Central memory CD4-positive, alpha-beta T cell (primary cell): ENCODE measurements at places on chromosomes 2 and 18.

- no peak for DNase-seq
Measured at GRCh38 chr2:148650881-148651280, 6.3 kb downstream of the EPC2 start.

DNA sequence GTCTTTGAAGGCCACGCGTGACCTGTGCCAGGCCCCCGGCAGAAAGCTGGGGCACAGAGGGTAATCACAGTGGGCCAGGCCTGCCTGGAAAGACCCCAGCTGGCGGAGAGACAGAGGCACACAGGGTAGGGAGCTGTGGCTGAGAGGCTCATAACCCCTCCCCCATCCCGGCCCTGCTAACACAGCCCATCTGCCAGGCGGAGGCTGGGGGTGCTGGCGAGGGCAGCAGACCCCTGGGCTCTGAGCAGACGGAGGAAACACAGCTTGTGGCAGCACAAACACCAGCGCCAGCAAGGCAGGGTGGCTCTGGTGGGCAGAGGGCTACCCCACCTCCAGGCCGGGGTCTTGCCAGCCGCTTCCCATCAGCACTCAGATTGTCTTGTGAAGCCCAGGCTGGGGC lies 19.0 kb downstream of the HS6ST1 start:
- DNase-seq = no peak

- DNase-seq = no peak
Measured at GRCh38 chr18:9647496-9648323, 33.4 kb upstream of the PPP4R1 start.

GRCh38 chr2:239278361-239278760 lies 122.5 kb downstream of the HDAC4 start:
- DNase-seq = no peak

DNA sequence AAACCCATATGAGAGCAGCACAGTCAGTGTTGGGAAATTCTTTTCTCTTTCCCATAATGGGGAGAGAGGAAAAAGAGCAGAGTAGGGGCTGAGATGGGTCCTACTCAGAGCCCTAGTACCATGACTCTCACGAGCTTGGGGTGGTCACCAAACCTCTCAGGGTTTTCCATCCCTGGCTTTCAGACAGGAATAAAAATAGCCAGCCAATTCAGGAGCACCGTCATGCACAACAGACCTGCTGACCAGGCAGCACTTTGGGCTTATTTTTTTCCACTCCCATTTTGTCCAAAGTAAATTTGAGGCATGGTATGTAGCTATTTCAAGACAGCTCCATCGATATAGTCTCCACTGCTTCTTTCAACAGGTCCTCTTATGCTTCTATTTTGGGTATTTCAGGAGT lies 86.4 kb downstream of the TGFA start:
- no peak for DNase-seq

DNA sequence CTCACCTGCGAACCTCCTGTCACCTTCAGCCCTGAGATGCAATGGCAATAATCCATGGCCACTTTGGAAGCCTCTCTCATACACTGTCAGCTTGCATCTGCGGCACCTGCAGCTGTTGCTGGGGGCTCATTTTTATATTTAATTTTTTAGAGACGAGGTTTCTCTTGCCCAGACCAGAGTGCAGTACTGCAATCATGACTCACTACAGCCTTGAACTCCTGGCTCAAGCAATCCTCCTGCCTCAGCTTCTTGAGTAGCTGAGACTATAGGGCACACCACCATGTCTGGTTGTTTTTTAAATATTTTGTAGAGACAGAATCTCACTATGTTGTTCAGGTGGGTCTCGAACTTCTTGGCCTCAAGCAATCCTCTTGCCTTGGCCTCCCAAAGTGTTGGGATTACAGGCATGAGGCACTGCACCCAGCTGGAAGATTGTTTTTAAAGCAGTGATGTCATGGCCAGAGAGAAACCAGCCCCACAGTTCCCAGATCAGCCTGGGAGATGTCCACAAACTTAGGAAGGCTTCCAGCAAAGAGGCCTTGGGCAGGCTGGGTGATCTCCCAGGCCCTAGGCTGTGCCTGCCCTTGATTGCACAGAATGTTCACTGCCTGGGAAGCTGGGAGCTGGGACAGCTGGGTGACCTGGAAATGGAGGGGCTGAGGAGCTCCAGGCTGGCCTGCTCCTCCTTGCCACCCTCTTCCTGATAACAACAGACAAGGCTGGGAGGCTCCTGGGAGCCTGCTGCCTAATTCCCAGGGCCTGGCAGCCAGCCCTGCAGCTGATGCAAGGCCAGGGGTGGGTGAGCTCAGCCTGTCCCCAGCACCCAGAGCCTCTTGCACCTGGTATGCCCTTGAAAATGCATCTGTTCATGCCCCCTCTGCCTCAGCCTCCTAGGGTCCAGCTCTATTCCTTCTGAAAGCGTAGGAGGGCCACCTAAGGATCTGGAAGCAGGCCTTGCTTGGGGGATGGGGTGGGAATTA lies 27.1 kb downstream of the SH2D6 start:
- DNase-seq = no peak

DNA sequence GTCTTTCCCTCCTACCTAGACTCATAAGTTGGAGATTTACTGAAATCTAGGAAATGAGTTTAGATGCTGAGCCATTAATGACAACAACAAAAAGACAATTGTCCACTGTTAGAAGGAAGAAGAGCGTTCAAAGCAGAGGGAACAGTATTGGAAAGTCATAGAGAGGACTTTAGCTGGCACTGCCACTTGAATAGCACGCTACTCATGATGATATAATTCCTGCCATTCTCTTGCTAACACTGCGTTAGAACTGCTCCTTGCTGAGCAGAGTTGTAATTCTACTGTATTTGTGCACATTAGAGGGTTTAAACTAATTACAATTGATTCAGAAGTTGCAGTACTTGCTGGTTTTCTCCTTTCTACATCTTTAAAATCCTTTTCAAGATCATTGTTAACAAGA lies 9.0 kb upstream of the AFTPH start:
- DNase-seq = no peak

DNA sequence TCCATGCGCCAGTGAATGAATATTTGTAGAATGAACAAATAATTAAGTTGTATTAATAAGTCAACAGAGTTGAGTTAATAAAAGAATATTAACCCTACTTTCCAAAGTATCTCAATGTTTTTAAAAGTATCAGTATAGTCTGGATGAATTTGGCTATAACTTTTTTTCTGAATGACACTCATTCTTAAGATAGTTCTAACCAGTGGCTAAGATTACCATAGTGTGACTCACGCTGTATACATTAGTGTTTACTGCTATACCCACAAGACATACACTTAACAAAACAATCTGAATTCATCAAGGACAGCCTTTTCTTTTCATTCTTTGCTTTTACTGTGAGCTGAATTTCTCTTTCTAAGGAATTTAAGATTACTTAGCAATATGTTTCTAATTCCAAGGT lies 77.0 kb upstream of the PDE1A start:
- no peak for DNase-seq

DNA sequence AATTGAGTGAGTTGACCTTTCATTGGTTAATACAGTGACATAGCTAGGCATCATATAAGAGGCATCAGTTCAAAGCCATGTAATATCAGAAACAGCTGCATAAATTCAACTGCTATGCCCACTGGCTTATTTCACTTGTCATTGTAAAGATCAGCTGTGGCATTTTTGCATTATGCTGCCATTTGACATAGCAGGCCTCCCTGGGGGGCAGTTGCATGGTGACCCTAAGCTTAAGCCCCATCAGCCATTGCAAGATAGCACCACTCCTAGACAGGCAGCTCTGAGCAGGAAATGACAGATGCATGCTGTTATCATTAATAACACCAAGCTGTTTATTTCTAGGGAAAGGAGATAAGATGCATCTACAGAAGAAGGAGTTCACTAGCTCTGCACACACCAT lies 233.4 kb upstream of the CNTNAP5 start:
- DNase-seq = no peak

GRCh38 chr2:85355521-85355920 lies 952 bp downstream of the ELMOD3 start:
- no peak for DNase-seq

DNA sequence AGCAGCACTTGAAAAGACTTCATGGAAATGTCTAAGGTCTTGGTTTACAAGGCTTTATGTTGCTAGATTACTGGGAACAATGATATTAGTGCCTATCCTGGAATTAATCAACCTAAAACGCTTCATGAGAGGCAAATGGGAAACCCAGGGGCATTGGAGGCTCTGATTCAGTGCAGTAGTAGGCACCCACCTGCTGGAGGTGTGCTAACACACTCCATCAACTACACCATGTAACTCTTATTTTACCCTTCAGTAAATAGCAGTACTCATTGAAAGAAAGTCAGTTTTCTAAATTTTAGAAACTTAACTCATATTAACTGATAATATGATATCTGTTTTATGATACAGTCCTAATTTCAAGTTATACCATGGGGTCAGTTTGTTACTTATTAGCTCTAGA lies 17.4 kb upstream of the HNRNPA3 start:
- DNase-seq = no peak

- no peak for DNase-seq
Measured at GRCh38 chr2:86337244-86337835, at the start of gene REEP1. Gene REEP1, minus strand, starts transcription at chr2:86337626. Its CDS starts 116 bp downstream, at chr2:86337510.
